ENCODE measurements at places on chromosomes 11 and 22.
A peak's percentile ranks its signal among the peaks of the same experiment; 100 is the strongest.

DNA sequence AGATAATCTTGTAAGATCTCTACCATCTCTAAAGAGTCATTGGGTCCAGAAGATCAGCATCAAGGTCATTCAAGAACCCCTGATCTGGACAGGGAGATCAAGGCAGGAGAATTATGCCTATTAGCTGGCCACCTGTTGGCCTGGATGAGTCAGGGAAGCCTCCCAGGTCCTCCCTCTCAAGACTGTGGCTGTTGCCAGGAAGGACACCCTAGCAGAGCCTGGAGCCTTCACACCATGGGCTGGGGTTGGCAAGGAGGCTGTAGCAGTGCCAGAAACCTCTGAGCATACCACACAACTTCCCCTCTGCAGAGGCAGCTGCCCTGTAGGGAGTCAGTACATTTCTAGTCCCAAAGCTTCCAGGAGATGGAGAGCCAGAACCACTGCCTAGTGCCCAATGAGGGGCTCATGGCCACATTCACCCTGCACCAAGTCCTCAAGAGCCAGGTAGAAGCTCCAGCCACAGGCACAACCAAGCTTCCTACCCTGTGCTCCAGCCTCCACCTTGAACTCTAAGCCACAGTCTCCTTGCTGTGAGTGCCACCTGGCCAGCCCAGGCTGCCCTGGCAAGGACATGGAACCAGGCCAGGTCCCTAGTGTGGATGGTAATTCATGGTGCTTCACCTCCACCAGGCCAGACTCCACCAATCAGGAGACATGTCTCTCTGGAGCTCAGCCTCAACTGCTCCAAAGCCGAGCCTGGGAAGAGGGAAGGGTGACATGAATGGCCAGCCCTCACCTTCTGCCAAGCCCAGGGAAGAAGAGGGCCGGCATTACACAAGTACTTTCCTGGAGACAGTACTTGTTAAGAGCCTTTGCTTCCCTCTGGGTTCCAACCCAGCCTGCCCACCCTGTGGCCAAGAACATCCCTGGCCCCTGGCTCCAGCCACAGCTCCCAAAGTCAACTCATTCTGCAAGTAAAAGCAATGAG lies 124.3 kb downstream of the BUD13 start:
- no peaks in the 10 kb centered on the region for H3K36me3 ChIP-seq
- no peak for DNase-seq
- H3K27me3 ChIP-seq: peaks cover 3% of the 10 kb centered on the region
- H3K4me3 ChIP-seq: no peak overlapping the region

GRCh38 chr11:65487467-65488272 lies 11.2 kb upstream of the MALAT1 start:
- no peaks in the 10 kb centered on the region for H3K36me3 ChIP-seq
- H3K27ac ChIP-seq: peak overlapping the region; percentile 71
- peak; percentile 66 for DNase-seq
- no peak overlapping the region for H3K4me3 ChIP-seq
- peaks cover 5% of the 10 kb centered on the region for H3K27me3 ChIP-seq
- H3K4me1 ChIP-seq: peaks cover 38% of the 10 kb centered on the region

GRCh38 chr11:57626895-57627294 lies 22.8 kb downstream of the YPEL4 start:
- no peak for DNase-seq
- H3K27ac ChIP-seq: no peak overlapping the region
- peaks cover 10% of the 10 kb centered on the region for H3K27me3 ChIP-seq

GRCh38 chr11:65118097-65118837 lies 766 bp upstream of the ZNHIT2 start:
- H3K4me1 ChIP-seq: peaks cover 65% of the 10 kb centered on the region
- no peak for DNase-seq
- H3K27ac ChIP-seq: peak overlapping the region; percentile 96
- H3K27me3 ChIP-seq: no peaks in the 10 kb centered on the region
- H3K4me3 ChIP-seq: peak overlapping the region; percentile 87

- no peak for DNase-seq
- no peak overlapping the region for H3K27ac ChIP-seq
- no peak overlapping the region for H3K4me3 ChIP-seq
- no peaks in the 10 kb centered on the region for H3K4me1 ChIP-seq
- H3K36me3 ChIP-seq: no peaks in the 10 kb centered on the region
These were observed 20.2 kb downstream of the MMP27 start for GRCh38 chr11:102685338-102685737.

DNA sequence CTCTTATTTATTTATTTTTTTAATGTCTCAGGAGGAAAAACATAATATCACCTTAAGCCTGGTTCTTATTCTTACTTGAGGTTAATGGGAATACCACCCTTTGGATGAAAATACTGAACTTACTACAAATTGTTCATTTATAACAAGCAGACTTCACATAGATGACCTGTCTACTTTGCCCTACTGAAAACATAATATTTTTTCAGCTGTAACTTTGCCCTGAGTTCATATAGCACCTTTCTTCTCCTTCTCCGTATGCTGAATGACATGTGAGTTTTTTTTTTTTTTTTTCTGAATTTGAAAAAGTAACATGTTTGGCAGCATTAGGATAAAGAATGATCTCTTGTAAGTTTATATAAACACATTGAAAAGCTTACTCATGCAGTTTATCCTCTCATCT lies 186.8 kb downstream of the TMEM135 start:
- H3K4me1 ChIP-seq: no peaks in the 10 kb centered on the region
- no peaks in the 10 kb centered on the region for H3K27me3 ChIP-seq
- DNase-seq: no peak
- no peaks in the 10 kb centered on the region for H3K36me3 ChIP-seq
- no peak overlapping the region for H3K4me3 ChIP-seq

GRCh38 chr11:63375434-63375833 lies 5.8 kb downstream of the SLC22A9 start:
- no peaks in the 10 kb centered on the region for H3K36me3 ChIP-seq
- H3K27ac ChIP-seq: no peak overlapping the region
- no peak for DNase-seq
- no peaks in the 10 kb centered on the region for H3K4me1 ChIP-seq
- peaks cover 32% of the 10 kb centered on the region for H3K27me3 ChIP-seq
- H3K4me3 ChIP-seq: no peak overlapping the region
